EL (cell line): ENCODE measurements at places on chromosomes 6 and 20.

DNA sequence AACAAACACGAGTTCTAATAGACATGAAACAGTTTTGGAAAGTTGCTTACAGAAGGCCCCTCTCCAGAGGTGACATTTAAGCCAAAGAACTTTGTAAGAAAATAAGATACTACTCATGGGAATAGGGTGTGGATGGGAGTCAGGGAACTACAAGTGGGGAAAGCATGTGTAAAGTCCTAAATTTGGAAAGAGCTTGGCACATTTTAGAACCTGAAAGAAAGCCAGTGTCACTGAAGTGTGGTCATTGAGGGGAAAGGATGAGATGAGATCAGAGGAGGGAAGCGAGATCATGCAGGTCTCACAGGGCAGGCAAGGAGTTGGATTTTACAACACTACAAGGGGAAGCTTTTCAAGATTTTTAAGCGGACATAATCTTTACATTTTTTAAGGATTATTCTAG lies 38.0 kb downstream of the VGLL2 start:
- no peak for DNase-seq

DNA sequence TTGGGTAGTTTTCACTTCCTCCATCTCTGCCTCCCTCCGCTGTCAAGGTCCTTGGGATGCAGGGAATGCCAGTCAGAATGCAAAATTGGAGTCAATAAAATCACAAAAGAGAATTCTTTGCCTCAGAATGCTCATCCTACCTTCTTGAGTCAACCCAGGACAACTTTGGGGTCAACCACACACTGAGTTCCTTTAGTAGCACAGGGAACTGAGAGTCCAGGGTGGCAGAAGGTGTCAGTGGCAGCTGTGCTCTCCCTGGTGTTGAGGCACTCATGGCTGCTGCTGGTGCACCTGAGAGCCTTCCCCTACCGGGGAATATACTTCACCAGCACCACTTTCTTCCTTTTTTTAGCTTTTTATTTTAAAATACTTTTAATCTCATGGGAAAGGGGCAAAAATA lies 829 bp upstream of the NOTCH4 start:
- no peak for DNase-seq

DNA sequence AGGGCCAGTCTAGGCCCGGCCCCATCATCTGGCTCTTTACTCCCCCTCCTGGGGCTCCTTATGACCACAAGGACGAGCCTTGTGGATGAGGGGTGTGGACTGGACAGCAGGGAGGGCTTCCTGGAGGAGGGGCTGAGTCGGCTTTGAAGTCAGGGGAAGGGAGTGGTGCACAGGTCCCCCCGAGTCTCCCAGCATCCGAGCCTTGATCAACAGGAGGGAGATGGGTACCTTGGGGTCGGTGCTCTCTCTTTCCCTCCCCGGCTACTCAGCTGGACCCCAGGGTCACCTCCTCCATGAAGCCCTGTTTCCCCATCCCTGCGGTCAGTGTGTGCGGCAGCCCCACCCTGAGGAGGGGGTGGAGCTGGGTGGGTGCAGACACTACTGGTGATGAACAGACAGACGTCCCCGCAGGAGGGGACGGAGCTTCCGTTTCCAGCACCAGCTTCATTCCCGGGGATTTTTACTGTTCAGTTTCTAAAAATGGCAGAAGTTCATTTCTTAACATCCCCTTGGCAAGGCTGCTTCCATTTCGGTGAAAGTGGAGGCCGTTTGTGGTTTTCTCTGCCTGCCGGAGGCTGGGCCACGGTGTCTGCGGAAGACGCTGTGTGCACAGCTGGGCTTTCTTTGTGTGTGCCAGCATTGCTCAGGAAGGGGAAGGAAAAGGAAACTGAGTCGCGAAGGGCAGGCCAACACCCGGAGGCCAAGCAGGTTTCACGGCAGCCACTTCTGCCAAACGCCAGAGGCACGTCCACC lies 19.6 kb downstream of the NTSR1 start:
- DNase-seq: no peak

DNA sequence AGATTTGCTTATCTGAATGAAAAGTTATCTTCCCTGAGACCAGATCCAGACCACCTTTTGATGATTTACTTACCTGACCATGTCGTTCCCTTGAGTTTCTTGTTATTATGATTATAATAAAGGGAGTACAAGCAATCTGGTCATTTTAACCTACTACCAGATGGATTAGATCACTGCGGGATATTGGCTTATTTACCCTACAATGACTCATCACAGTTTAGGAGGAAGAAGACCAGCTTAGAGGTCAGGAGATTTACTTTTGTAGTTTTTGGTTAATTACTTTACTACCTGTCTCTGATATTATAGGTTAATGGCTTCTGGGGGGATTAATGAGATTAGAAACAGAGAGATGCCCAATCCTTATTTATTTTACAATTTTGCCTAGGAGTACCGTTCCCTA lies 10.7 kb downstream of the PKIB start:
- DNase-seq: peak; percentile 15

- no peak for DNase-seq
These were observed 34.6 kb downstream of the RREB1 start for GRCh38 chr6:7142228-7142801.

DNA sequence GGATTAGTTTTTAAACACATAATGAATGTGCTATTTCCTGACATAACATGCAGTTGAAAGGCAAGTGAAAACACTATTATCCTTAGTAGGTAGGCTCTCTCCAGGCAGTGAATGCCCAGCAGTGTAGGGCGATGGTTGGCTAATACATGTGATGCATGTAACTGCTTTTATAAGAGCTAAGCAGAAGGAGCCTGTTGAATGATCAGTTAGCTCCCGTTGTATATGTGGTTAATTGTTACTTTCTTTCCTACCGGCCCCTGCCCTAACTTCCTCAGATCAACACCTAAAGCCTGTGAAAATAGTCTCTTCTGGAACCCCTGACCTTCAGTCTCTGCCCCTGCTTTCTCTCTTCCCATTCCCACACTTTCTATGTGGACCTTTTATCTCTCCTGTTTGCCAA lies 10.5 kb downstream of the SOX4 start:
- DNase-seq: no peak

DNA sequence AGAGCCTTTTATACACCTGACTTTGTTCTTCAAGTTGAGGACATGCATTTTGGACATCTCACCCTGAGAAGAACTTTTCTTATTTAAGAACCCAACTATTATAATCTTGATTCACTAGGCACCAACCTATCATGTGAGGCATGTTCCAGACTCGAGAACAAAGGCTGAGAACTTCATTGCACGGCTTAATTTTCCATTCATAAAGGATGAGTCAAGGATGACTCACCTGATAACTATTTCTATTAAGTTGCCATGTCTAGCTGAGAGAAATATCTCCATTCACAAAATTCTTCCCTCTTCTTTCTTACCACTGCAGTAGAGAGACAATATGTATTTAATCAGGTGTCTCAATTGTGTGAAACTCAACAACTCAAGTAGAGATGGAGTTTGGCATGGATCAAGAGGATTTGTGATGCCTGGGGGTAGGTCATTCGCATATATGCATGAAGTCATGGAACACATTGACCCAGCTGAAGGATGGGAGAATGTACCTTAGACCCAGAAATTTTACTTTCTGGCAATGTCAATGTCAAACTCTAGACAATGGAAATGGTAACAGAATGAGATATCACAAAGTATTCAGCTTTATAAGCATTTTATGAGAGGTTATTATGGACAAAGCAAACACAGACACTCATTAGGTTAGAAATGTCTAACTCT lies 208.7 kb upstream of the PRND start:
- DNase-seq: peak; percentile 97

- peak; percentile 49 for DNase-seq
These were observed 247.8 kb downstream of the BTBD9 start for GRCh38 chr6:38391626-38392579.

- peak; percentile 13 for DNase-seq
These were observed 154.1 kb upstream of the MMS22L start for GRCh38 chr6:97437087-97437486.

- DNase-seq: no peak
These were observed 53.5 kb upstream of the CEP85L start for GRCh38 chr6:118704915-118705314.

- no peak for DNase-seq
These were observed 39.2 kb upstream of the CST7 start for GRCh38 chr20:24909861-24910260.

GRCh38 chr20:49483696-49484123 lies 1.2 kb upstream of the KCNB1 start:
- no peak for DNase-seq

DNA sequence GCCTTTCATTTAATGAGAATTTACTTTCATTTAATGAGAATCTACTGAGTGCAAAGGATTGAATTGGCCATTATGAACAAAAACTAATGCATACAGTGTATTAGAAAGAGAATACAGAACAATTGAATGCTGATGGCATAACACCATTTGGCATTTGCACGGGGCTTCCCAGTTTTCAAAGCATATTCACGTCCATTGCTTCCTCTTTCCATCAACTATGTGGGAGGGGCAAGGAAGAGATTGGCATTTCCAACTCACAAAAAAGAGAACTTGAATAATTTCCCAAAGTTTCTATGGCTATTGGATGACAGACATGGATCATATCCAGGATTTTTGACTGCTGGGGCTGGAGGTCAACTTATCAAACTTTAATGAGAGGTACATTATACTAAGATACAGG lies 23.2 kb upstream of the ARG1 start:
- DNase-seq: no peak

DNA sequence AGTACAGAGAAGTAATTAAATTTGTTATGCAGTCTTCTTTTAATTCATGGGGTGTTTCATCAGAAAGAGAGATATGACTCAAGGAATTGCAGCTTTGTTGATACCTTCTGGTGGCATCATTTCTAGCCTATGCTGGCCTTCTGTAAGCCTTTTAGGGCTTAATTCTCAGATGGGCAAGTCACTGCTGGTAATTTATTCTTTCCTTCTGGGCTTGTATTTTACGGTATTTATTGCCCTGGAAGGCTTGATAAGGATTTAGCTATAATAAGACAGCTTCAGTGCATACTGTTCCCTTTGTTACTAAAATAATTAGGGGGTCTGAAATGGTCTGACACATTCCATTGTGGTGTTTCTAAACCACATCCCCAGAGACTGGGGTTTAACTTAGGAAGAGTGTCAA lies 57.9 kb upstream of the EMILIN3 start:
- DNase-seq: no peak

GRCh38 chr6:142740449-142740848 lies 204.5 kb downstream of the HIVEP2 start:
- DNase-seq: peak; percentile 23

- no peak for DNase-seq
These were observed 2.3 kb upstream of the OCSTAMP start for GRCh38 chr20:46552460-46553420.

DNA sequence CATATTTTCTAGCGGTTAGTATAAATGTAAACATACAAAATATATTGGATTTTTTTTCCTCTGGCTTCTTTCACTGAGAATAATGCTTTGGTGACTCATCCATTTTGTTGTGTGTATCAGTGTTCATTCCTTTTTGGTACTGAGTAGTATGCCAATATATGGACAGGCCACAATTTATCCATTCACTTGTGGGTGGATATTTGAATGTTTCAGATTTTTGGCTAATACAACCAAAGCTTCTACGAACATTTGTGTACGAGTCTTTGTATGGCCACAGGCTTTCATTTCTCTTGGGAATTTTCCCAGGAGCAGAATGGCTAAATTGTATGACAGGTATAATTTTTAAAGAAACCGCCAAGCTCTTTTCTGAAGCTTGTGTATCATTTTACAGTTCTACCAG lies 677.5 kb downstream of the HDGFL1 start:
- DNase-seq: no peak

DNA sequence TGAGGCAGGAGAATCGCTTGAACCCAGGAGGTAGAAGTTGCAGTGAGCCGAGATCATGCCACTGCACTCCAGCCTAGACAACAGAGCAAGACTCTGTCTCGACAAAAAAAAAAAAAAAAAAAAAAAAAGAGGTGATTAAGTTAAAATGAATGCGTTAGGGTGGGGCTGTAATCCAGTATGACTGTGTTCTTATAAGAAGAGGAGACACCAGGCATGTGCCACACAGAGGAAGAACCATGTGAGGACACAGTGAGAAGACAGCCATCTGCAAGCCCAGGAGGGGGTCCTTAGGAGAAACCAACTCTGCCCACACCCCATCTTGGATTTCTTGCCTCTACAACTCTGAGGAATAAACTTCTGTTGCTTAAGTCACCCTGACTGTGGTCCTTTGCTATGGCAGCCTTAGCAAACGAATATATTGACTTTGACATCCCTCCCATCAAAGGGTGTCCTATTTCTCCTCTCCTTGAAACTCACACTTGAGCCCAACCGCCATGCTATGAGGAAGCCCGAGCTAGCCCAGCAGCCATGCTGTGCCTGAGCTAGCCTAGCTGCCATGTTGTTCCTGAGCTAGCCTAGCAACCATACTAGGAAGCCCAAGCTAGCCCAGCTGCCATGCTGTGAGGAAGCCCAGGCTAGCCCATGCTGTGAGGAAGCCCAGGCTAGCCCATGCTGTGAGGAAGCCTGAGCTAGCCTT lies 15.8 kb upstream of the PPP1R16B start:
- peak; percentile 57 for DNase-seq

DNA sequence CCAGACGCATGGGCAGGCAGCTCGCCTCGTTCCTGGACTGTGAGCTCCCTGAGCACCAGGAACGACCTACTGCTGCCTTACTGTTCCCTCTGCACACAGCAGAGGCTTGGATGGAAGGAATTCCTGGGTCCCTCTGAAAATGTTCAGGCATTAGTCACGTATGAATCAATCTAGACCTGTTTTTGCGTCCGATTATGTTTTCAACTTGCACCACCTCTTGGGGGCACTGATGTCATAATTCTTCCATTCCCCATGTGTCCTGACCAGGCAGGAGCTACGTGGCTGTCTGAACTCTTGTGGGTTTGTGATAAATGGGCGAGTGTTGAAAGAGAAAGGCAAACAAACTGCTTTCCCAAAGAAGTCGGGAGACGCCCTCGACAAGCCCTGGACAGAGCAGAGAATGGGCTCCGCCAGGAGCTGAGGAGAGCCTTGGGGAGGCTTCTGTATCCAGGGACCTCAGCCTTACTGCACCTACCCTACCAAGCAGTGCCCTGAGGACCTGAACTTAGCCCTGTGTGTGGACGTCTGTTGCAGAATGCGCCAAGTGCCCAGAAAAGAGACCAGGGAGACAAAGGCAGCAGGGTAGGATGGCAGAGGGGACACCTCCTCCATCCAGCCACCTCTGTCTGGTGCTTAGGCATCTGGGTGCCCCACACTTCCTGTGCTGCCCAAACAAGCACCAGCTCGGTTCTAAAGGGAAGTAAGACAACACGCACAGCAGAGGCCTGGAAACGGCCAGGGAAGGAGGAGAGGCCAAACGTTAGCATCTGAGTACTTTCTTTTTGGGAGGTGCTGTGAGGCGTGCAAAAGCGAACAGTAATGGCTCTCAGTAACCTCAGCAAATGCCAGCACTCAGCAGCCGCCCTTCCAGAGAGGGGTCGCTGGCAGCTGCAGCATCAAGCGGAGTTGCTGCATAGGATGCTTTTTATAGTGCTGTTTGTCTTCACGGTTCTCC lies 124.2 kb downstream of the LY86 start:
- peak; percentile 64 for DNase-seq

DNA sequence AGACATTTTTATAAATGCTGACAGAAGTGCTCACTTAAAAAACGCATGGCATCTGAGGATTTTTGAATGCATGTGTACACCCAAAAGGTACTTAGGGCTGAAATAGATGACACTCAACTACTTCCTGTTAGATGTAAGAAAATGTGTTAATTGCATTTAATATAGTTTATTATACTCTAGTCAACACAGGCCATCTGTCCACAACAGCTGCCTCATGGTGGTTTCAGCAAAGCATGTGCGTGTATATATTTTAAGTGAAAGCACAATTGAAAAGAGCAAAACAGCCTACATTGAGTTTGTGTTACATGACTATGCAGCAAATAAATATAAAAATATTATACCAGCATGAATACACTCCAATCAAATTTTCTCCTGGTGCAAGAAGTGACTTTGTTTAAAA lies 1233.0 kb upstream of the EYS start:
- DNase-seq: no peak

GRCh38 chr6:82208913-82209312 lies 38.6 kb downstream of the IBTK start:
- no peak for DNase-seq
